ENCODE measurements at places on chromosomes 7 and 10. TPM values are rescaled to one million over a fixed set of nuclear protein-coding genes. Genes with fewer than 3 reads are reported as not detected.

Gene OR2A1
- not detected for total RNA-seq

Gene COX19
- total RNA-seq = 9.6 TPM

Gene LRWD1
- 49.3 TPM for total RNA-seq

- DNase-seq = no peak
Observed at GRCh38 chr7:121529003-121529402, 132.9 kb upstream of the FAM3C start.

- DNase-seq = no peak
Observed at GRCh38 chr10:131174651-131175540, 136.6 kb downstream of the TCERG1L start.
